ENCODE measurements at places on chromosomes 4 and X.

DNA sequence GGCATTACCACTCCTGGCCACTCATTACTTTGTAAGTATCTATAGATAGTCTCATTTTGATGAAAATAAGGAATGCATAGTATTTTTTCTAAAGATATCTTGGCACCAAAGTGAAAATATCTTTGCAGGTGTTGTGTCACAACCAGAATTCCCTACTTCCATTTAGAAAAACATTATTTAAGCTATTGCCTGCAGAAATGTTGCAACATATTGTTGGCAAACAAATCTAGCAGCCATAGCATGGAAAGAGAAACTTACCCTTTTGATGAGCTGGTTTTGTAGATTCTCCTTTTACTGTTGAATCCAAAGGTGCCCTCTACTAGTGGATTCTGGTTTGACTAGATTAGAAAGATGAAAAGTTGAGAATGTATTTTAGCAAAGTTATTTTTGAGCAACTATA is 138.8 kb downstream of the AREG start:
- DNase-seq, result no peak

DNA sequence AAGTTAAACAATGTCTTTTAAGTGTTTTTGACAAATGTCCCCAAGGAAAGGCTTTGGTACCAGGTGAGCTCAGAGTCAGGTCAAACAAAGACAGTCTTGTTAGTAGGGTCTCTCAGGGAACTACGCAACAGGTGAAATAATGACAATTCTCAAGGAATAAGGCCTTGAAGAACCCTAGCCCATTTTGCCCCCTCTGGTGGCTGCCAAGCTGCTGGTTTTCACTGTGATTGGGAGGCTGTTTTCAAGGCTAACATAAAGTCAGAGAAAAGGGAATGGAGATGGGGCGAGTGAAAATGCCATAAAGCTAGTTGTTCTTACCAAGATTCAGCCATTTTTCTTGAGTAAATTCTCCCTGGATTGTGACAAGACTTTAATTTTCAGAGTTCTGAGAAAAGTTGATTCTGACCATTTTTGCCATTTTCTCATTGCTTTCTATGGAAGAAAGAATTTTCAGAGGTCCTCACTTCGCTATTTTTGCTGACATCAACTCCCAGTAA is 58.7 kb downstream of the RWDD4 start:
- no peak for DNase-seq

DNA sequence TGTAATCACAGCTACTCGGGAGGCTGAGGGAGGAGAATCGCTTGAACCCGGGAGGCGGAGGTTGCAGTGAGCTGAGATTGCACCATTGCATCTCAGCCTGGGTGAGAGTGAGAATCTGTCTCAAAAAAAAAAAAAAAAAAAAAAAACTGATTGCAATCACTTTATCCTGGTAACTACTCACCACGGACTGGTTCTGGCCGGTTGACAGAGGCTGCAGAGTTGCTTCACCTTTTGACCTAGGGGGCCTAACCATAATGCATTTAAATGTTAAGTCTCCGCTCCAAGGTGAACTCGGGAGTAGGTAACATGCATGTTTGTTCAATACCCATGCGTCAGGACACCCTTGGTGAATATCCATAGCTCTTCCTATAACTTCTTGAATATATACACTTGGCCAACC is 1.8 kb downstream of the PPP2R3B start:
- no peak for DNase-seq

GRCh38 chrX:37608156-37608555 is 36.7 kb downstream of the LANCL3 start:
- no peak for DNase-seq

DNA sequence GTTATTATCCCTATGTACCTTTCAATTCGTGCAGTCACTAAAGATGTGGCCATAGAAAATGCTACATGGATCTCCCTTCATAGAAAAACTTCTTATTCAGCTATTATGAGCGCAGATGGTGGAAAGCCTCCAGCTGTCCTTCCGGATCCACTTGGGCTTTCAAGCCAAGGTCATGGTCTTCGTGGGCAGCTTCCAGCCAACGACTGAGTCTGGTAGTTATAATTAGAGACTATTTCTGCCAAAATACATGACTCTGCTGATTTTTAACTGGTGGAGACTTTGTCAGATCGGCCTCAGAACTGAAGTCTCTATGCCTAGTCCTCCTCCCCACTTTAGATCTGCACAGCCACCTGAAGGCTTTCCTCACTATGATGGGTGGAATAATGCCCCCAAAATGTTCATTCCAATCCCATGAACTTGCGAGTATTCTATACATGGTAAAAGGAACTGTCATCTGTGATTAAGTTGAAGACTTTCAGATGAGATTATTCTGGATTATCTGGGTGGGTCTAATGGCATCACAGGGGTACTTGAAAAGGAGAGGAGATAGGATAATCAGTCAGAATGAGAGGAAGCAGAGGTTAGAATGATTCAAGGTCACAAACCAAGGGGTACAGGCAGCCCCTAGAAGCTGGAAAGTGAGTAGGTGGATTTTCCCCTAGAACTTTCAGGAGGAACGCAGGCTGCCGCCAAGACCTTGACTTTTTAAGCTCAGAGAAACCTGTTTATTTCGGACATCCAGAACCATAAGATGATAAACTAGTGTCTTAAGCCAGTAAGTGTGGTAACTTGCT is 171.1 kb upstream of the CXCL13 start:
- DNase-seq, result no peak

Data from stimulated activated CD4-positive, alpha-beta T cell treated with anti-CD3 and anti-CD28 coated beads, Interleukin-12 subunit alpha, Interleukin-12 subunit beta, amount 100 ng/mL, for 4 hours (primary cell).